Left renal pelvis (tissue), 4 donors: ENCODE measurements at places on chromosomes 3 and 15. TPM values are rescaled to one million over a fixed set of nuclear protein-coding genes. Genes with fewer than 3 reads are reported as not detected.

DNA sequence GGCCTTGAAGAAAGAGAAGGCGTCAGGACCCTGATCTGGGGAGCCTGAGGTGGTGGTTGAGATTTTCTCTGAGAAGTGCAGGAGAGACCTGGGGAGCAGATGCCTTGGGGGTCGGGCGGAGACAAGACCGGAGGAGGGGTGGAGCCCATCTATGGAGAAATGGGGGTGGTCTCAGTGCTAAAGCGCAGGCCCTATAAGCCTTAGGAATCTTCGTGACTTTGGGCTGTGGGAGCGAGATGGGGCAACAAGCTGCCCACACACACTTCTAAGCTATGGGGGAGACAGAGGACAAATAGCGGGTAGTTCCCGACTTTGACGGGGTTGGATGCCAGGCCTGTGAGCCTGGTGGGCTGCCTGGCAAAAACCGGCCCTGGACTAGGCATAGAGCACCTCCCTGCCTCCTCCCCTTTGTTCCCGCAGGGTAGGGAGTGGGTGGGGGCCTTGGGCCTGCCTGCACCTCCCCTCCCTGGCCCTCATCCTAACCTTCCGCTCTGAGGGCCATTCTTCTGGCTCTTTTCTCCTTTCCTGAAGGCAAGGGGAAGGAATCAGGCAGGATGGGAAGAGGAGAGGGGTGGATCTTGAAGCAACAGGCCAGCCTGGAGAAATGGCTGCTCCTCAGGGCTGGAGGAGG, 880 bp downstream of the NISCH start:
- DNase-seq: no peak

Gene SPATA12
- polyA plus RNA-seq: 0.15 TPM

- peak; percentile 61 for DNase-seq
These were observed 44.6 kb downstream of the SLC12A1 start for GRCh38 chr15:48250640-48251076.

GRCh38 chr3:52086976-52087663, 30.7 kb upstream of the DUSP7 start:
- DNase-seq: no peak

Gene CPLX3
- not detected for polyA plus RNA-seq

DNA sequence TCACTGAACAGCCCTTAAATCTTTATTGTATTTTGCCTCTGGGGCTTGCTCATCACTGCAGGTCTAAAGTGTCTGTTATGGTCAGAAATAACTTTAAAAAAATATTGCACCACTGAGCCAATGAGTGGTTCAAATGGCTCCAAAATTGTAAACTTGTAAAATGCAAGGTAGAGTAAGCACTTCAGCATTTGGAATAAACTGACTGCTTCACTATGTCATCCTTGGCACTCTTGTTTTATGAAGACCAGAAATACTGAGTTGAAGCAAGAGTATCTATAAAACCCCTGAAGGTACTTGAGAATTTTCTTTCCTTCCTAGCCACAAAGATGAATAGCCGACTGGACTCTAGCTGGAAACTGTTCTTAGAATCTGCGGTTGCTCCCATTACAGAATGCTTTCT, 390.3 kb upstream of the DPH6 start:
- no peak for DNase-seq

Gene CCR3
- 0.27 TPM for polyA plus RNA-seq

DNA sequence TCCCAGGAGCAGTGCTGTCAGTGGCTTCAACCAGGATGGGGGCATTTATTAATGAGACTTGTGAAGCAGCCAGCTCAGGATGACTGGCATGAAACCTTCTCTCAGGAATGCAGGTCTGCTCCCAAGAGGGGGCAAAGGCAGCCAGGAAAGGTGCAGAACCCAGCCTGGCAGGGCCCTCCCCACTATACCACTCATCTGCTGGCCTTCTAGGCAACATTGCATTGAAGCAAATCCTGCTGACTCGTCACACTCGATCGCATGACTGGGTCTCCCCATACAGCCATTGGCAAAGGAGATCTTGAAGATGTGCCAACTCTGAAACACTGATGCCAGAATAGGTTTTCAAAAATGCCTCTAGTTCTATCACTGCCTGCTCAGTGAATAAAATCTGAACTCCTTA, 65.7 kb upstream of the CMTM7 start:
- DNase-seq: no peak
